Gastrocnemius medialis (tissue), 4 donors: ENCODE measurements at places on chromosomes 1 and 21. TPM values are rescaled to one million over a fixed set of nuclear protein-coding genes. Genes with fewer than 3 reads are reported as not detected.

GRCh38 chr1:223177681-223178080 lies 34.6 kb upstream of the TLR5 start:
- no peaks in the 10 kb centered on the region for H3K4me1 ChIP-seq
- H3K27me3 ChIP-seq, result no peaks in the 10 kb centered on the region
- no peak overlapping the region for H3K4me3 ChIP-seq
- peak; percentile 43 for DNase-seq
- H3K36me3 ChIP-seq, result no peaks in the 10 kb centered on the region

DNA sequence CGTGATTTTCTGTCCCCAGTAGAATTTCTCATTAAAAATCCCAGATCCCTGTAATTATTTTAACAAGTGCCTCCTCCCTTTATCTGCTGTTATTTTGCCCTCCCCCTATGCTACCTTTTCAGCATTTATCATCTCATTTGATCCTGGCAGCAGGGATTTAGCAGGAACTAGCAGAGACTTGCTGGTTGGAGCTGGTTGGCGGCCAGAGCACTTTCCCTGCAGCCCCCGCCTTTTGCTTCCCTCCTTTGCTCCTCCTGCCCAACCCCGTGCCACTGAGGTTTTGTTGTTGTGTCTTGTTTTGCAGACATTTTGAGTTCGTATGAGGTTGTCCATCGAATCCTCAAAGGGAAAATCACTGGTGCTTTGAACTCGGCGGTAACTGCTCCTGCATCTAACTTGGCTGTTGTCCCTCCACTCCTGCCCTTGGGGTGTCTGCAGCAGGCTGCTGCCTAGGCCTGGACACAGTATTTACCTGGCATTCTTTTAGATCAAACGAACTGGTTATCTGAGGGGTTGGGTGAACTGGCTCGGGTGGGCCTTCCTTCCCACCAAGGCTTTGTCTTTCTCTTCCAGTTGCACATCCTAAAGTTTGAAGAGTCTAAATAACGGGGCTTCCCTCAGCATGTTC lies 11.2 kb downstream of the UBE2Q1 start:
- no peak overlapping the region for H3K27ac ChIP-seq
- H3K27me3 ChIP-seq, result no peaks in the 10 kb centered on the region
- no peak for DNase-seq
- H3K4me1 ChIP-seq, result no peaks in the 10 kb centered on the region
- no peak overlapping the region for H3K4me3 ChIP-seq

FCRL6 gene
- not detected for total RNA-seq

DNA sequence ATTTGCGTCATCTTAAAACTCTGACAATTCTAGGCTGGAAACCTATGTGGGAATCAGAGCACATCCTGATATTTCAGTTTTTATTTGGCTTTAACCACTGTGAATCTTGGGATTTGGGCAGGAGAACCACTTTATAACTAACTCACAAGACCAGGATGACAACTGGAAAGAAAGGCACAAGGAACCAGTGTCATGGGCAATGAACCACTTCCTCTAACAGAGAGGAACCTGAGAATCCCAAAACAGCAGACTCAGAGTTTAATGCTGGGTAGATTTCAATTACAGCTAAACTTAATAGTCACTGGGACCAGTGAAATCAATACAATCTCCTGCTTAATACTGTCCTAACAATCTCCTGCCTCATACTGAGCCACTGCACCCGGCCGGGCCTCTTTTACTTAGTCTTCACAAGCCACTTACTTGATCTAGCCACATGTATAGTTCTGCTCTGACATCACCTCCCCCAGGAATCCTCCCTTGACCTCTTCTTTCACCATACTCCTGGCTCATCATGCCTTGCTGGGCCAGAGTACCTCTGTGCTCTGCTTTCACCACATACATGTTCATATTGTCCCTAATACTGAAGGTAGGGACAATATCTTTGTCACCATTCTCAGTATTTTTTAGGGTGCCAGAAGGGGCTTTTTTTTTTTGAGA lies 20.2 kb upstream of the SLFNL1 start:
- no peaks in the 10 kb centered on the region for H3K27me3 ChIP-seq
- H3K36me3 ChIP-seq, result no peaks in the 10 kb centered on the region
- H3K4me1 ChIP-seq, result peaks cover 29% of the 10 kb centered on the region
- no peak overlapping the region for H3K27ac ChIP-seq
- DNase-seq, result no peak

- no peak for DNase-seq
- H3K4me3 ChIP-seq, result no peak overlapping the region
- no peaks in the 10 kb centered on the region for H3K27me3 ChIP-seq
- no peaks in the 10 kb centered on the region for H3K4me1 ChIP-seq
- H3K36me3 ChIP-seq, result no peaks in the 10 kb centered on the region
Observed at GRCh38 chr21:38718481-38718880, 87.2 kb upstream of the ETS2 start.

LAPTM5 gene
- 14.8 TPM for total RNA-seq

DNA sequence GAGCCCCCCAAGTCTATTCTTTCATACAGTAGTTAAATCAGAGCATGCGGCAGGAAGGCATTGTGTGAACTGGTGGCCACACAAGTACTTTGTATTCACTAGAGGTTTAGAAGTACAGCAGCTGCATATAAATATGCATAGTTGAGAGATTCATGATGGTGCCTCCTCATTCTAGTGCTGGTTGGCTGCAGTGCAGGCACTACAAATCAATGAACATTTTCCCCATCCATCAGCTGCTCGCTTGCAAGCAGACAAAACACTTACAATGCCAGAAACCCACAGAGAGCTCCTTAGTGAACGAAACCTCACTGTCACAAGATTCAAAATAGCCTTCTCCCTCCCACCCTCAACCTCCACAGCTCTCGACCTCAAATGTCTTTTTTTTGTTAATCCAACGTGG lies 726.2 kb downstream of the USP25 start:
- no peak overlapping the region for H3K4me3 ChIP-seq
- no peak for DNase-seq
- H3K27ac ChIP-seq, result peak overlapping the region; percentile 6
- H3K4me1 ChIP-seq, result peaks cover 40% of the 10 kb centered on the region
- no peaks in the 10 kb centered on the region for H3K27me3 ChIP-seq

FCGR1A gene
- total RNA-seq, result not detected

RBM11 gene
- not detected for total RNA-seq

GRCh38 chr1:17564458-17565393 lies 25.2 kb downstream of the ARHGEF10L start:
- peaks cover 65% of the 10 kb centered on the region for H3K4me1 ChIP-seq
- no peaks in the 10 kb centered on the region for H3K27me3 ChIP-seq
- peak; percentile 65 for DNase-seq
- H3K4me3 ChIP-seq, result no peak overlapping the region
- no peaks in the 10 kb centered on the region for H3K36me3 ChIP-seq

GRCh38 chr1:229636042-229636441 lies 10.0 kb downstream of the URB2 start:
- H3K27me3 ChIP-seq, result no peaks in the 10 kb centered on the region
- H3K4me3 ChIP-seq, result no peak overlapping the region
- H3K4me1 ChIP-seq, result peaks cover 19% of the 10 kb centered on the region
- no peak for DNase-seq
- H3K36me3 ChIP-seq, result peaks cover 36% of the 10 kb centered on the region

- DNase-seq, result no peak
- no peaks in the 10 kb centered on the region for H3K36me3 ChIP-seq
- no peak overlapping the region for H3K27ac ChIP-seq
- H3K4me3 ChIP-seq, result no peak overlapping the region
Observed at GRCh38 chr1:222600281-222600680, 10.5 kb upstream of the TAF1A start.

DNA sequence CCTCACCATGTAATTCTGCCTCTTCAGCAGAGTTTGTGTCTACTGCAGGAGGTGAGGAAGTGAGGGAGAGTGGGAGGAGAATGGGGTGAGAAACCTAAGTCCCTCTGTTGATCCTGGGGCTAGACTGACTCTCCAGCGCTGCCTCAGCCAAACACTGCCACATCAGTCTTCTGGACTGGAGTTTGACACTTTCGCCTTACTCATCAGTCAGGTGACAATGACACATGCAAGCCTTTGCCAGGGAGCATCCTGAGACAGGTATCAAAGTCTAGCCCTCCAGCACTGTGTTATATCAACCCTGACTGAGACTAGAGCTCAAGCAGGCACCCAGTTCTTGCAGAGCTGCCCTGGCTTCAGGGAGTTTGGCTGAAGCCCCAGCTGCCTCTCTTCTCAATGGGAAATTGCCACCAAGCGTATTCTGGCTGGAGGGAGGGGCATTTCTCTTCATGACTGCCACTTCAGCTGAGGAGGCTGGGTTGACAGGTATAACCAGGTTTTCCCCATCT lies 33.3 kb upstream of the SUCO start:
- no peak overlapping the region for H3K27ac ChIP-seq
- no peaks in the 10 kb centered on the region for H3K36me3 ChIP-seq
- no peaks in the 10 kb centered on the region for H3K4me1 ChIP-seq
- H3K27me3 ChIP-seq, result no peaks in the 10 kb centered on the region
- H3K4me3 ChIP-seq, result no peak overlapping the region
